ENCODE measurements at places on chromosomes 1 and 21. TPM values are rescaled to one million over a fixed set of nuclear protein-coding genes. Genes with fewer than 3 reads are reported as not detected.

DNA sequence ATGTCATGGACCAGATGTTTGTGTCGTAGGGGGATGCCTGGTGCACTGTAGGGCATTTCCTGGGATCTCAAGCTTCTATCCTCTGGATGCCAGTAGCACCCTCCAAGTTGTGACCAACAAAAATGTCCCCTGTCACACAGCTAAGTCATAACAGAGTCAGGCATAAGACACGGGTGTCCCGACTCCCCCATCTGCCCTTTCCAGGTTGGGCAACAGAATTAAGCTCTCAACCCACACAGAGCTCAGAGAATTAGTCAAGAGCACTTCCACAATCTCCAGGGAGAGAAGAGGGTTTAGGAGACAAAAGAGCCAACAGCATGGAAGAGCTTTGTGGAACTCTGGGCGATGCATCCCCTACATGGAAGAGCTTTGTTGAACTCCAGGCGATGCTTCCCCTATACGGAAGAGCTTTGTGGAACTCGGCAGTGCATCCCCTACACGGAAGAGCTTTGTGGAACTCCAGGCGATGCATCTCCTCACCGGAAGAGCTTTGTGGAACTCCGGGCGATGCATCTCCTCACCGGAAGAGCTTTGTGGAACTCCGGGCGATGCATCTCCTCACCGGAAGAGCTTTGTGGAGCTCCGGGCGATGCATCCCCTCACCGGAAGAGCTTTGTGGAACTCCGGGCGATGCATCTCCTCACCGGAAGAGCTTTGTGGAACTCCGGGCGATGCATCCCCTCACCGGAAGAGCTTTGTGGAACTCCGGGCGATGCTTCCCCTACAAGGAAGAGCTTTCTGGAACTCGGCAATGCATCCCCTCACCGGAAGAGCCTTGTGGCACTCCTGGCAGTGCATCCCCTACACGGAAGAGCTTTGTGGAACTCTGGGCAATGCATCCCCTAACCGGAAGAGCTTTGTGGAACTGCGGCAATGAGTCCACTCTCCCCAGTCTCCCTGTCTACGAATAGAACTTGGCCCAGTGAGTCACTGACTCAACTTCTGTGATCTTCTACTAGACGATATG, 422.7 kb downstream of the KIF26B start:
- no peak for DNase-seq

GRCh38 chr1:220748089-220748934, at the start of gene MTARC2:
Gene MTARC2, plus strand, starts transcription at chr1:220748322. Its CDS starts 210 bp downstream, at chr1:220748532.
- peak; percentile 87 for DNase-seq

DNA sequence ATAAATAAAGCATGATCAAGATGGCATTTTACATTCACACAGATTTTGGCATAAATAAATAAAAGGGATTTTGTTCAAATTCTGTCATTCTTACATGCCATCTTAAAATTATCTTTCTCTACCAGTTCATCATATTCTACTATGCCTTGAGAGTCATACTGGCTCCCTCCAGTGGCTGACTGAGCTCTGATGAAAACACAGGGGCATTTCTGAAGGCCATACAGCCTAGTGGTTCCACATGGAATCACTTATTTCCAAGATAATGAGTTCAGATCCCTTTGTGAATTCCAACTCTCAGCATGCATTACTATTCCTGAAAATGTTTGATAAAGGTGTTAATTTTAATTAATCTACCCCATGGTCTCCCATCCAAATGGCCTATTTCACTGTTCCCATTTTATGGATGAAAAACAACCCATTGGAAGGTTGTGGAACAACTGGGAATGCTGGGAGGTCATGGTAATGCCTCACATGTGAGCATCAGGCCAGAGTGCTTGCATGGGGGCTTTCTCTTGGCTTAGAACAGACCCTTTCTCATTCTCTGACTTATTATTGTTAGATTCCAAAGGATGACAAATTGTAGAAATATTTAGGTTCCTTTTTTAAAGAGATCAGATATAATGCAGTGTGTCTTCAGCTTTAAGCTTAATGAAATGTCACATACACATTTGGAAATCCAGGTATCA, 622.4 kb upstream of the PKN2 start:
- peak; percentile 20 for DNase-seq

- DNase-seq, result no peak
These were observed 11.8 kb downstream of the TMEM240 start for GRCh38 chr1:1528301-1529267.

DNA sequence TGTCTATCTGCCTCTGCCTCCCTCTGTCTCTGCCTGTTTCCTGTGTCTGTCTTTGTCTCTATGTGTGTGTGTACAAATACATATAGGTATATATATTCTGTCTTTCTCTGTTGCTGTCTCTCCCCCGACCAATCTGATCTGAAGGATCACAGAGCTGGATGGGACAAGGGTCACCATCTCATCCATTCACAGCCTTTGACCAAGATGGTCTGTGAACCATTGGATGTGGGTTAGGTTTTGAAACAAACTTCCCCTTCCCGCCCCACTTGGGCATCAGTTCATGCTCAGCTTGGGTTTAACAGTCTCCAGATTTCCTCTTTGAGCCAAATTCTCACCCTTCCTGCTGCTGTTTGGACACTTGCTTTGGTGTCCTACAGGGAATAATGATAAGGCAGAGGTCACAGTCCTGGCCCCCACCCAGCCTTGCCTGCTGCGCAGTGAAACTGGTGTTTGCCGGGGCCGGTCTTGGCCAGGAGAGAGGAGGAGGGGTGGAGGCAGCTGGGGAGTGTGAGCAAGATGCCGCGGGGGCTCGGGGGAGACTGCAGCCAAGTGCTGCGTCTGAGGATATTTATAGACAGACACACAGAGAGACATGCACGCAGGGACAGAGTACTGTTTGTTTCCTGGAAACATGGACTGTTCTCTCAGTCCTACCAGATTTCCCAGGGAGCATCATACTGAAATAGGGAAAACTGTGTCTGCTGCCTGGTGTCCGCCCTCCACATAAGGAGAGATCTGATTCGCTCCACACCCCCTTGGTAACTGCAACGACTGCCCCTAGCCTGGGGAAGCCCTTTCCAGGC, 27.0 kb upstream of the BTG2 start:
- DNase-seq, result peak; percentile 83

GRCh38 chr1:215425138-215425537, 142.0 kb upstream of the KCTD3 start:
- no peak for DNase-seq

- peak; percentile 43 for DNase-seq
These were observed 184.9 kb downstream of the DYRK1A start for GRCh38 chr21:37551331-37551992.

DNA sequence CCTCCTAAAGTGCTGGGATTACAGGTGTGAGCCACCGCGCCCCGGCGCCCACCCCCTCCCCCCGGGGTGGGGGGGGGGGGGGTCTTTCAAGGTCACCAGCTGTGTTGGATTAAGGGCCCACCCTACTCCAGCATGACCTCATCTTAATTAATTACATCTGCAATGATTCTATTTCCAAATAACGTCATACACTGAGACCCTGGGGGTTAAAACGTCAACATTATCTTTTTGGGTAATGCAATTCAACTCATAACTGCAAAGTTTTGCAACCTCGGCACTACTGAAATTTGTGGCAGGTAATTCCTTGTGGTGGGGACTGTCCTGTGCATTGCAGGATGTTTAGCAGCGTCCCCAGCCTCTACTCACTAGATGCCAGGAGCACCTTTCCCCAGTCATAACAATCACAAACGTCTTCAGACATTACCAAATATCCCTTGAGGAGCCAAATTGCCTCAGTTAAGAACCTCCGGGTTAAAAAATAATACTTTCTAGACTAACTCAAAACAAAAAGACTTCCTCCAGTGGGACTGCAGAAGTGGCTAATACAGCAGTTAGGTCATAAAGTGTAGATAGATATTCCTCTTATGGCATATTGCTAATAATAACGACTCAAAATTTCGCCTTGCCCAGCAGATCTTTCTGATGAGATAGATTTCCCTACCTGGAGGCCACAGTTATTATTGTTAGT, 233.0 kb upstream of the KAZN start:
- DNase-seq, result no peak

GRCh38 chr1:52504720-52505119, 48.2 kb downstream of the TUT4 start:
- DNase-seq, result no peak

GRCh38 chr1:189237008-189237407, 1240.7 kb downstream of the BRINP3 start:
- DNase-seq, result peak; percentile 3

DNA sequence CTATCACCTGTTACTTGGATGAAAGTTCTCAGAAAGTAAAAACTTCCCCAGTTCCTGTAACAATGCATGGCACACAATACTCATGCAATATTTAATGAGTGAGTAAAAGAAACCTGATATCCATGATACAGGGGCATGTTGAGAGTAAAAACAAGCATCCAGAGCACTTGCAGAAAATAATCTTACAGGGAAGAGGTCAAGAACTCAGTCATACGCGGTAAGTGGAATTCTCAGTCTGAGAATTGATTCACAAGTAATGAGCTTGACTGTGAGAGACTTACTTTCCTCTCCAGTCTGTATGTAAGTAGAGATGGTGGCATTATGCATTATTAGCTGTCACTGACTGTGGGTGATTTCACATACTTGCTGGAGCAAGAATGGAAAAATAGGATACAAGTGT, 976.9 kb downstream of the BRINP3 start:
- DNase-seq, result no peak

DNA sequence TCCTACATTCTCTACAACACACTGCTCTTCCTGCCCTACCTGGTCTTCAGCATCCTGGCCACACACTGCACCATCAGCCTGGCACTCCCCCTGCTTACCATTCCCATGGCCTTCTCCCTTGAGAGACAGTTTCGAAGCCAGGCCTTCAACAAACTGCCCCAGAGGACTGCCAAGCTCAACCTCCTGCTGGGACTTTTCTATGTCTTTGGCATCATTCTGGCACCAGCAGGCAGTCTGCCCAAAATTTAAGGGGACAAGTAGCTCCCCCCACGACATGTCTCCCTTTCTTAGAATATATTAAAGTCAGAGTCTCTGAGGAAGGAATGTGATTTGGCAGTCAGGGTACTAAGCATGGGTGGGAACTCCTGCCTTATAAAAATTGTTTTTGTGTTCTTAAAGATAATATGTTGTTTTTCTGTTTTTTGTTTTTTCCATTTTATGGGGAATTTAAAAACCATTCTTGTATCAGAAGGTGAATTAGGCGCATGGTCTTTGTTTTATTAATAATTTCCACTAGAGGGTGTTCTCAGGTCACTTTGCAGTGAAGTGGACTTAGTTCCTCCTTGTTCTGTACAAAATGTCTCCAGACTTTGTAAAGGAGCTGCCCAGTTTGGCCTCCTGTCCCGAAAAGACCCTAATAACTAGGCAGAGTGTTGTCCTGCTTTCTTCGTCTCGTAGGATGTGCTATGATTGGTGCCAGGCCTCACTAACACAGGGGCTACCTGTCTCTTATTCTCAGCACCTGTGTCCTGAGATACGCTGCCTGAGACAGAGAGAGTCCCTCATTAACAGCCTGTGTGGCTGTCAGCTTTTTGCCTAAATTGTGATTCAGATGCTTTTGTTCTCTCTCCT, 13.1 kb downstream of the UBIAD1 start:
- no peak for DNase-seq

DNA sequence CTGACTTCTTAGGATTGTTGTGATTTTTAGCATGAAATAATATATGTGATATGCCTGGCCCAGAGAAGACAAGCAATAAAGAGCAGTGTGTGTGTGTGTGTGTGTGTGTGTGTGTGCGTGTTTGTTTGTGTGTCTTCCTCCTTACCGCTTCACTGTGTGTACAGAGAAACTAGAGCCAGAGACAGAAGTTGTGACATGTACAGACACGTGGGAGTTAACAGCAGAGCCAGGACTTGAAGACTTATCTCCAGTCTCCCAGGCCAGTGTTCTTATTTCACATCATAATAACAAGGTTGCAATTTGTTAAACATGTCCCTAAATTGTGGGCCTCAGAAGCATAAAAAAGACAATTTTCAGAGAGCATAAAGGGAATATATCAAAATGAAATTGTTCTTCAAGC, 192.0 kb upstream of the JUN start:
- DNase-seq, result no peak

DNA sequence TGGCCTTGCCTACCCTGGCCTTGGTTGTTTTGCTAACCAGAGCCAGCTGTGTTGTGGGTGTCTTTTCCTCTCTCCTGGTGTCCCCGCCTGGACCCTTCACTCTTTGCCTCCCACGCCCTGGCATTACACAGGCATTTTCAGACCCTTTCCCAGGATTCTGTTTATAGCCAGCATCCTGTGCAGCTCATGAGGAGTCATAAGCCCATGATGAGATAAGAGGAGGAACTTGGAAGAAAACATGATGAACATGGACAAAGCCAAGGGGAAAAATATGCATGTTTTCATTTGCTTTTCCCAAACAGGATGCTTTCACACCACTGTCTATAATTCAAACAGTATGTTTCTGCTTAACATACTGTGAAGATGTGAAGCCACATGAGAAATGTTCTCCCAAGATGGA, 18.7 kb upstream of the WARS2 start:
- DNase-seq, result no peak

GRCh38 chr1:10450836-10451235, 1.0 kb downstream of the CORT start:
- no peak for DNase-seq

DNA sequence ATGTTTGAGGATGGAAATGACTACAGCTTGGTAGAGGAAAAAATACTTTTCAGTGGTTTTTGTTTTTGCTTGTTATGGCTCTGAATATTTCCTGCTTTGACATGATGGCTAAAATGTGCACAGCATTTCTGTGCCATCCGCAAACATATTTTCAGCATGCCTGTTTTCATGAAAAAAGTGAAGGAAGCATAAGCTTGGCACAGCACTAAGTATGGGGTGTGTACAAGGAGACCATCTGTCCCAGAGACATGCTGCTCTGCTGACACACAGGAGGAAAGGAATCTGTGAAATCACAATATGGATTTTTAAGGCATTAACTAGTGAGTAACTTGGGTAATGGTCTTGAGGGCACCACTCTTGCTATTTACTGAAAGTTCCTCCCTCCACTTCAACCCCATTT, 595.5 kb downstream of the RWDD3 start:
- no peak for DNase-seq

B3GALT6 gene
- 12.6 TPM for total RNA-seq

CHD1L gene
- total RNA-seq, result 40.3 TPM

YIPF1 gene
- 27.7 TPM for total RNA-seq

EVI5 gene
- 40.3 TPM for total RNA-seq

PTGS2 gene
- 21.6 TPM for total RNA-seq

TPRG1L gene
- total RNA-seq, result 42.5 TPM

NDUFS5 gene
- 166 TPM for total RNA-seq

C1orf216 gene
- total RNA-seq, result 15.3 TPM

ASCL5 gene
- 0.21 TPM for total RNA-seq

All from left lung (tissue), 14 donors.